Stromal cell of bone marrow (primary cell): ENCODE measurements at places on chromosomes 6 and 20.

DNA sequence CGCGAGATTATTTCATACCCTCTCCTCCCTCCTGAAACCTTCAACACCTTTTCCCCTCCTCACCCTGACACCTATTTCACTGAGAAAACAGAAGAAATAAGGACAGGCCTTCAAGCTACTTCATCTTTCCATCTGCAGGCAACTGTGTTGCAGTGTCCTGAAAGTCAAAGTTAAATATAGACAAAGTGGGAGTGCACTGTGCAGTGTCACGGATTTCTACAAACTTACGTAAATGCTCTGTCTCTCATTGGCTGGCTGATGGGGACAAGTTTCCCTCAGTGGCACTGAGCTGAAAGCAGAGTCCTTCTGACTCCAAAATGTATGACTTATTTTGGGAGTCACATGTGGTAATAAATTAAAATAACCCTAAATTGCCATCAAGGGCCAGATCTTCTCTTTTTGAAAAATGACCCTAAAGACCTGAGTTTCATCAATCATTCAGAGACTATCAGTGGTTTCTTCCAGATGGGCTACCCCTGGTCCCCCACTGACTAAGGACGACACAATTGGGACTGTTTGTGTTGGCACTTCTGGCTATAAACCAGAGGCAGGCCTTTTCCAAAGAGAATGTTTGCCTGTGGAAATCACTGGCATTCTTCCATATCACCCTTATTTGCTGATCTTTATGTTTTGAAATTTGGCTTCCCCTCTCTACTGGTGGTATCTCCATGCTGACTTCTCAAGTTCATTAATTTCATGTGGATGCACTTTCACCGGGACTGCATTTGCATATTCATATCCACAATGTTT is 21.6 kb downstream of the ALDH8A1 start:
- DNase-seq = no peak

- DNase-seq = no peak
Observed at GRCh38 chr20:63335711-63336110, 25.4 kb downstream of the CHRNA4 start.

DNA sequence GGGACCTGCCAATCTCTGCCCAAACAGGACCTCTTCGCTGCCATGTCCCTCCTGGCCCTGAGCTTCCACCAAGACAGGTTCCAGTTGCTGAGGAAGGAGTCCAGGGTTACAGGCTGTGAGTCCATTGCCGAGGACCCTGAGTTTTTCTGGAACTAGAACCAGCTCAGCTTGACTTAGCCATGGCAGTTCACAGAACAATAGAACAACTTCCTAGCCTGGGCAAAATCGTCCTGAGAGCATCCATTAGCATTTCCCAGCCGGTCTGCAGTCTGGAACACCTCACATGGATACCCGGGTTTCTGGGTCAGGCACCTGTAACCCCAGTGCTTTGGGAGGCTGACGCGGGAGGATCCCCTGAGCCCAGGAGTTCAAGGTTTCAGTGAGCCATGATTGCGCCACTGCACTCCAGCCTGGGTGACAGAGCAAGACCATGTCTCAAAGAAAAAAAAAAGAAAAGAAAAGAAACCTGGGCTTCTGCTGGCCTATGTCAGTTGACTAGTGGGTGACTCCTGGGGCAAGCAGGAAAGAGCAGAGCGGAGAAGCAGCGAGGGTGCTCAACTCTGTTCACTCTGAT is 90.3 kb downstream of the TCP11 start:
- DNase-seq = no peak

DNA sequence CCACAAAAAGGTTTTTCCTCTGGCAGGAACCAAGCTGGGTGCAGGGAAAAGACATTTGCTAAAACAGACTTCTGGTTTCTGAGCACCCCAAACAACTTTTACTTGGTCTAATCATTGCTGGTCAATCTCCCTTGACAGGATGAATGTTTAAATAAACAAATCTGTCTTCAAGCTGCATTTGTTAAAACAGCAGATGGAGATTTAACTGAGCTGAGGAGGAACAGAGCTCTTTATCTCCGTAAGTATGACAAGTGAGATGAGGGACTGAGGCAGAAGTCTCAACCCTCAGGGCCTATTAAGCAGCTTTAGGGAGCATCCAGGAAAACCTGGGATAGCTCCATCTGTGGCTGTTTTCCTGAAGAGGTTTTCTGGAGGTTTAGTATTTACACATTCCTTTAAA is 40.6 kb downstream of the NINL start:
- DNase-seq = no peak

GRCh38 chr6:23534351-23534750 is 591.7 kb upstream of the NRSN1 start:
- DNase-seq = no peak

DNA sequence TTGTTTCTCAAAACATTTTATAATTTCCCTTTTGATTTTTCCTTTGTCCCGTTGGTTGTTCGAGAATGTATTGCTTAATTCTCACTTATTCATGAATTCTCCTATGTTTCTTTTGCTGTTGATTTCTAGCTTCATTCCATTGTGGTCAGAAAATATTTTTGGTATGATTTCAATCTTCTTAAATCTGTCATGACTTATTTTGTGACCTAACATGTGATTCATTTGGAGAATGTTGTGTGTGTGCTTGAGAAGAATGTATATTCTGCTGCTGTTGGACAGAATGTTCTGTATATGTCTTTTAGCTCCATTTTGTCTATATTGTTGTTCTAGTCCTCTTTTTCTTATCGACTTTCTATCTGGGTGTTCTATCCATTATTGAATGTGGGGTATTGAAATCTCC is 286.2 kb upstream of the RNF217 start:
- peak; percentile 40 for DNase-seq

DNA sequence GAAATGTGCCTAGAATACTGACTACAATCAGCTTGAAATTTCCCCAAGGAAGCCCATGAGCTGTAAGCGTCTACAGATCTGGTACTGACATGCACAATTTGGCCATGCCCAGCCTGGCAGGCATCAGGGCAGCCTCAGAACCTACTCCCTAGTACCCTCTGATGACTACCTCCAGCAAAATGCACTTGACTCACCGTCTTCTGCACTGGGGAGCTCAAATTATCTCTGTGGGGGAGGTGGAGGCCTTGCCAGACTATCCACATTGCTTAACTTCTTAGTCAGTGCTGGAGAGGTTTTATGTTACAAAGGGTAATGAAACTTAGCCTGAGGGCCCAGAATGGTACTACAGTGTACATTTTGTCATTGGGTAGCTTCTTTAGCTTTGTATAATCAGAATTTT is 126.0 kb upstream of the ADGRF1 start:
- DNase-seq = peak; percentile 98

- no peak for DNase-seq
Observed at GRCh38 chr6:134539865-134540323, 222.0 kb upstream of the SGK1 start.

- DNase-seq = no peak
Observed at GRCh38 chr6:36916126-36916525, 30.4 kb downstream of the C6orf89 start.

- no peak for DNase-seq
Observed at GRCh38 chr20:49942303-49942702, 6.1 kb downstream of the RNF114 start.

GRCh38 chr20:43586641-43587040 is 4.1 kb upstream of the IFT52 start:
- no peak for DNase-seq

GRCh38 chr6:166862287-166862977 is 93.9 kb downstream of the RNASET2 start:
- DNase-seq = no peak

GRCh38 chr6:28443112-28443773 is at the start of gene ZSCAN23:
ZSCAN23 (minus strand) TSS chr6:28443491; CDS start chr6:28436266, 7,225 bp downstream.
- peak; percentile 74 for DNase-seq

DNA sequence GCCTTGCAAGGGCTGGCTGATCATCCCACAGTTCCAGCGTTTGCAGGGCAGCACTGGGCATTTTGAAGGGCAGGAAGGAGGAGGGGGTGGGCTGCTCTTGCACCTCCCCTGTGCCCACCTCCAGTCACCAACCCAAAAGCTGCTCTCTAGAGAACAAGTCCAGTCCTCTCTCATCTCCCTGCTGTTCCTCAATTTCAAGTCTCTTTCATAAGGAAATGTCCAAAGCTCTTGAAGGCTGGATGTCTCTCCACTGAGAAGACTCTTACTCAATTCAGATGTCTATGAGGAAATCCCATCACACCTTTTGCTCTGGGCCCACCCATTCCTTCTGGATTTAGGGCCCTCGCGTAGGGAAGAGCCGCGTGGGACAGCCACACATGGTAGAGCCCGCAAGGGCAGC is 31.7 kb downstream of the WRNIP1 start:
- no peak for DNase-seq

DNA sequence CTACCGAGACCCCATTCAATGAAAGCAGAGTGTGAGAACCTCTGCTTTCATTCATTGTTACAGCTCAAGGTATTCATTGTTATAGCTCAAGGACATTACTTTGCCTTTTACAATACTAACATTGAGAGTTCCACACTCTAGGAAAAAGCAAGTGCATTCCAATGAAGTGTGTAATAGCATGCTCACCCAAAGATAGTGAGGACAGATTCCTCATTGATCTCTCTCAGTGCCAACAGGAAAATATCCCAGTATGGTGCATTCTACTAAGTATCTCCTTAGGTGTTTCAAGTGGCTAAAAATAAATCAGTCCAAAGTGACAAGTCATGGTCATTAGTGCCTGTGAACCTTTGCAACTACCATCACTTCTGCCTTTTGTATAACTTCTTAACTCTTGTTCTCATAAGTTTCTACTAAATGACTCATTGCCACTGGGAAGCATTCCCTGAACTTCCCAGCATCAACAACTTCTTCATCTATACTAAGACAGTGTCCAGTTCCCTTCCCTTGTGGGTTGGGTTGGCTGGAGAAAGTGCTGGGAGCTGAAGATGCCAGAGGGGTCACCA is 140.7 kb upstream of the STXBP5 start:
- peak; percentile 84 for DNase-seq

DNA sequence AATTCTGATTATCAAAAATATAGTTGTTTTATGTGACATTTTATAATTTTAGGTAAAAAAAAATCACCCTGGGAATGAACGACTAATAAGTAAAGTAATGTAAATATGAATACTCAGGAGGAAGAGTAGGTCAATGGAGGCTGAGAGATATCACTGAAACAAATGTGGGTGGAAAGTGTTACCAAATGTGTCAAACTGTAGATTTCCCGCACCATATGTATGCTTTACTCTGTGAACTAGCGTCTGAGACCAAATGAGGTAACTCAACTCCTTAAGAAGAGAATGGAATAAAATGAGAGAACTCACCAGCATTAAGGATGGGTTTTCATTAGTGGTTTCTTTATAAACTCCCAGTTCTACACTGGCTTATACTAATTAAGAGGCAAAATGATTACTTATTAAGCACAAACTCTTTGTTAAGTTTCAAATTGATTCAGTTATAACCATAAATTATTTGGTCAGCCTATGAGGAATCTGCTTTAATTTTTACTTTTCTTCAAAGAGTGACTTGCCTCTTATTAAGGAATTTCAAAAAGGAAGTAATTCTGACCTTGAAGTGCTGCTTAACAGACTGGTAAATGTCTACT is 784.7 kb upstream of the GJE1 start:
- no peak for DNase-seq

DNA sequence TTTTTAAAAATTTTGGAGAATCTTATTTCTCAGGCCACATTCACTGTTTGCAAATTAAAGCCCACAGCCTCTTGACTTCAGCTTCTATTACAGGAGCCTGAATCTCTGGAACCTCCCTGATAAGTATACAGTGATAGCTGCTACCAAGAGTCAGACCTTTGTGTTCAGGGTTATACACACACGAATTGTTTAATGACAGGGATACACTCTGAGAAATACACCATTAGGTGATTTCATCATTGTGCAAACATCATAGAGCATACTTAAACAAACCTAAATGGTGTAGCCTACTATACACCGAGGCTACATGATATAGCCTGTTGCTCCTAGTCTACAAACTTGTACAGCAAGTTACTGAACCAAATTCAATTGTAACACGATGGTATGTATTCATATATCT is 473.9 kb downstream of the PKHD1 start:
- no peak for DNase-seq

DNA sequence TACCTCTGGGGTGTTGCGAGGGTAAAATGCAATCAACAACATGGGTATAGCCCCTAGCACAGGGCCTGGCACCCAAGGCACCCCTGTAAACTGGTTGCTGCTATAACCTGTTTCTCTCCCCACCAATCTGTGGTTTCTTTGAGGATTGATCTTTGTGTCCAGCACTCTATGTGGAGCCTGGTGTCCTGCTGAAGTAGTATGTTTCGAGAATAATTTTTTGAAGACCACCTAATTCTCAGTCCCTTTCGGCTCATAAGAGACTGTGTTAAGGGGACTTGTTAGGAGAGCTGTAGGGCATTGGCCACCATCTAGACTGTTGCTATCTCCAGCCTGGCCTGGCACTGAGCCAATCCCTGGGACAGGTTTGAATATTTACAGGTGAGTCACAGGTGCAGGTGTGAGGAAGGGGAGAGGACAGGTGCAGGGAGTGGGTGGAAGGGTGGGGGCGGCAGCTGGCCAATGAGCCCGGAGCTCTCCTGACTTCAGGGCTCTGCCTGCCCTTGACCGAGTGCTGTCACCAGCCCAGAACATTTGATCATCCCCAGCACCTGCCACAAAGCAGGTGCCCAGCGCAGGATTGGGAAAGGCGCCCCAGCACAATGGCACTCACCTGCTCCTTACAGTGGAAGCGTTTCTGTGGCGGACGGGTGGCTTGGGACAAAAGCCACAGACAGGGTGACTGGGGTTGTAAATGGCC is 8.1 kb upstream of the C20orf144 start:
- DNase-seq = no peak

GRCh38 chr20:59044295-59044694 is 1.7 kb upstream of the PRELID3B start:
- no peak for DNase-seq

- no peak for DNase-seq
Observed at GRCh38 chr6:107539409-107539808, 49.5 kb downstream of the SOBP start.

DNA sequence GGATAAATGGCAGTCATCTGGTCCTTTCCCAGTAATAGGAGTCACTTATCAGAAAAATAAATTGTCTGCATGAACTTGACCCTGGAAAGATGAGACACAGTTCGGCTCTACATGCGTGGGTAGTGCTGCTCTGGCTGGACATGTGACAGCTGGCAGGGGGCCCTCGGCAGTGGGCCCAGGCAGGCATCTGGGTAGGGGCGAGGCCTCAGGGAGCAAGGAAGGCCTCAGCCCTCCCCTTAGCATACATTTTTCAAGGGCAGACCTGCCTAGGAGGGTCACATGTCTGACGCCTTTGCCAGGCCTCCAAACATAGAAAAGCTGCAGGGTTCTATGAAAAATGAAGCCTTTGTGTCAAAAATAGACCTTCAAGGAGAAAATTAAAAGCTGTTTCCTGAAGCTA is 12.8 kb upstream of the ILRUN start:
- DNase-seq = peak; percentile 29

- no peak for DNase-seq
Observed at GRCh38 chr20:20561172-20561571, 151.3 kb downstream of the RALGAPA2 start.

GRCh38 chr20:1856424-1856823 is 38.8 kb upstream of the SIRPA start:
- DNase-seq = peak; percentile 33
